ENCODE measurements at places on chromosomes 13 and 19.
A peak's percentile ranks its signal among the peaks of the same experiment; 100 is the strongest.

- DNase-seq, result no peak
Observed at GRCh38 chr19:14460935-14461334, 14.2 kb downstream of the PTGER1 start.

DNA sequence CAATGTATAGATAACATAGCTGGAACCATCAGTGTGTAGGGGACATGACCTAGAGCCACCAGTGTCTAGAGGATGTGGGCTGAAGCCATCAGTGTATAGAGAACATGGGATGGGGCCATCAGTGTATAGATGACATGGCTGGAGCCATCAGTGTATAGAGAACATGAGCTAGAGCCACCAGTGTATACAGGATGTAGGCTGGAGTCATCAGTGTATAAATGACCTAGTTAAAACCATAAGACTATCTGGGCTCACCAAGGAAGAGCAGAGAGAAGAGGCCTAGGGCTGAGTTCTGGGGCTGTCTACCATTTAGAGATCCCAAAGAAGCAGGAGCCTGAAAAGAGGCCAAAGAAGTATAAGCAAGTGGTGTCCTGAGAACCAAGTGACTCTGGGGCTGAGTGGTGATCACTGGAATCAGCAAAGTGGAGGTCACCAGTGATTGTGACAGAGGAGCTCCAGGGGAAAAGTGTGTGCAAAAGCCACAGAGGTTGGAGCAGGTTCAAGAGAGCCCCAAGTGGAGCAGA, 41.0 kb downstream of the RFX2 start:
- no peak for DNase-seq

GRCh38 chr19:48780631-48781391, 25.5 kb downstream of the FGF21 start:
- DNase-seq, result peak; percentile 5

- DNase-seq, result no peak
Observed at GRCh38 chr13:106405731-106406130, 129.7 kb downstream of the EFNB2 start.

GRCh38 chr13:91368101-91368500, 20.6 kb downstream of the MIR17HG start:
- DNase-seq, result no peak
